ENCODE measurements at places on chromosomes 2 and 18.

DNA sequence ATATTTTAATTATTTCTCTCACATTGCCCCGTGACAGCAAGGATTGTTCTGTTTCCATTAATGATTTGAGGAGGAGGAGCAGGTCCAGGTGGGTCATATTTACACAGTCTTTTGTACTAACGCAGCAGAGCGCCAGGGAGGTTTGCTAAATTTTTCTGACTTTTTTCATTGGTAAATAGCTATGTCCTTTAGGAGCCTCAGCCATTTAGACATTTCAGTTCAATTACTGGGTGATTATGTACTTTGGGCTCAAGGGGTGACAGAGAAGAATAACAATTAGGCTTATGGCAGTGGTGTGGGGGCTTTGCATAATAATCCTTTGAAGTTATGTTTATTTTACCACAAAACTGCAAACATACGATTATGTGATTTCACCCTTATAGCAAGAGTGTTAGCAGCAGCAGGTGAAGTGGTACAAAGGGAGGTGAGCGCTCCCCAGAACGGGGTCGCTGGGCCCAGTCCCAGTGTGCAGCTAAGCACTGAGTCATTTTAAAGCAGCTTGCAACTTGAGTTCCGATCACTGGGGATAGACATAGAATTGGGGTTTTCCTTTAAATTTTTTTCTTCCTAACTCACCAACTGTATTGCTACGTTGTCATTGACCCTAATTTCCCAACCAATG lies 80.3 kb downstream of the TSHZ1 start:
- DNase-seq, result no peak

- no peak for DNase-seq
Measured at GRCh38 chr2:240433973-240434727, 1.3 kb upstream of the GPC1 start.

GRCh38 chr2:122528061-122528460 lies 772.6 kb downstream of the TSN start:
- DNase-seq, result no peak

- no peak for DNase-seq
Measured at GRCh38 chr18:48336332-48336731, 72.9 kb downstream of the ZBTB7C start.

GRCh38 chr2:202758604-202759003 lies 113.0 kb downstream of the ICA1L start:
- no peak for DNase-seq

DNA sequence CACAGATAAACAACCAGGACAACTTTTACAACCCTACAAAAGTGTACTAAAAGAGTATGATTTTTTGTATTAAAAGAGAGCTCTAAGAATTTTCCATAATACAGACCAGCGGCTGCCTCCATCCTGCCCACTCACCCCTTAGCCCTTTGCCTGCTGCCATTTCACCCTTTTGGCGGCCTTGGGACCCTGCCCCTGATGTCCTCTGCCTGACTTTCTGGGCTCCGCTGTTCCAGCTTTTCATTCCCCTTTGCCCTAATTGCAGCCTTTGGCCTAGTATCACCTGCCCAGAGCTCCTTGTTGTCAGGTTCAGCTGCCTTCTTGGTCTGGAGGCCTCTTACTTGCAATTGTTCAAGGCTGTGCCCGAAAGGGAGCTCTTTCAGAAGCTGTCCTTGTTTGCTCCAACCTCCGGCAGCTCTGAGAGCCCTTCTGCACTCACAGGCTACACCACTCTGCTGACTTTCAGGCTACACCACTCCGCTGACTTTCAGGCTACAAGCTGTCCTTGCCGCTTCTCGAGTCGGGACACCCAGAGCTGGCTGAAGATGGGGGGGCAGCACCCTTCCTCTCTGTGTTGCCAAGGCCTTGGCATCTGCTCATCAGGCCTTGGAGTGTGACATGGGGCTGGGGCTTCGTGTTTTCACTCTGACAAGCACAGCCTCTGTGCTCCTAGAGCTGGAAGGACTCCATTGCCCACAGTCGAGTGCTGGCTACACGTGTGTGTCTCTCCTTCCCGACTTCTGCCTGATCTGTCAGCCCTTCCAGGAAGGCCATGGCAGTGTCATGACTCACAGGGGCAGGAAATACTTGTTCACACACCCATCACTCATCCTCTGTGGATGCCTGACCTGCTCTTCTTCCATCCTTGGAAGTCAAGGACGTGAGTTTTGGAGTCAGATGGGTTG lies 43.1 kb upstream of the HDAC4 start:
- no peak for DNase-seq

GRCh38 chr2:9991829-9992273 lies 40.4 kb downstream of the GRHL1 start:
- DNase-seq, result no peak

Data from T-helper 22 cell (primary cell).